ENCODE measurements at places on chromosomes 5 and 9. TPM values are rescaled to one million over a fixed set of nuclear protein-coding genes. Genes with fewer than 3 reads are reported as not detected.

Gene DMRT3
- 0.53 TPM for total RNA-seq

Gene PLPPR1
- 12.2 TPM for total RNA-seq

Gene NPR3
- 0.89 TPM for total RNA-seq

Gene ZDHHC11
- total RNA-seq, result 47.6 TPM

Gene FGF18
- total RNA-seq, result 2.3 TPM

DNA sequence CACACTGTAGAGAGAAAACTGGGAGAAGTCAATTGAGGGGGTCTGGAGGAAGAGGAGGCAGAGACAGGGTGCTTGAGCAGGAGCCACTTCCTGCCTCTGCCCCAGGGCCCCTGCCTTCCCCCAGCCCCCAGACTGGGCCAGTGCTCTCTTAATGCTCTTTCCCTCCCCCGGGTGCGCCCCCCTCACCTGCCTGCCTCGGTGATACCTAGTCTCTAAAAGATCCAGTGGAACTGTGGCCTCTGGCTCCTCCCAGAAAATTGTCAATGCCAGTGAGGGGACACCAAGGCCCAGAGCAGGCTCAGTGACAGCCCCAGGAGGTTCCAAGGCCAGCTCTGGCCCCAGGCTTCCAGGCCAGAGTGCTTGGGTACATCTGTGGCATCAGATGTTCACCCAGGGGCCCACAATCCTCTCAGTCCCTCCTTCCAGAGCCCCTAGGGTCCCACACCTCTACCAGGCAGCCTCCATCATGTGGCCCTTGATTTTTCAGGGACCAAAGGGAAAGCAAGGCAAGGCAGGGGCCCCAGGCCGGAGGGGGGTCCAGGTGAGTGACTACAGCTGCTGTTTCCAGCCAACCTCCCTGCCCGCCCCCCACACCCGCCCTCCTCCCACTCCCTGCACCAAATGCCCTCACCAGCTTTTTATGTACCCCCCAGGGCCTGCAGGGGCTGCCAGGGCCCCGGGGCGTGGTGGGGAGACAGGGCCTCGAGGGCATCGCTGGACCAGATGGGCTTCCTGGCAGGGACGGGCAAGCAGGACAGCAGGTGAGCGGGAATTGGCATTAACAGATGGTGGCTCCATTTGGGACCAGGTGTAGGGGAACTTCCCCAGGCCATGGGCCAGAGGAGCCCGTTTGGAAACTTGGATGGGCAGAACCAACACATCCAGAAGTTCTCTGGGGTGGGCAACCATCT lies 33.1 kb upstream of the ORM1 start:
- peaks cover 37% of the 10 kb centered on the region for H3K36me3 ChIP-seq
- no peak for DNase-seq
- H3K4me3 ChIP-seq, result no peak overlapping the region
- no peaks in the 10 kb centered on the region for H3K27me3 ChIP-seq

DNA sequence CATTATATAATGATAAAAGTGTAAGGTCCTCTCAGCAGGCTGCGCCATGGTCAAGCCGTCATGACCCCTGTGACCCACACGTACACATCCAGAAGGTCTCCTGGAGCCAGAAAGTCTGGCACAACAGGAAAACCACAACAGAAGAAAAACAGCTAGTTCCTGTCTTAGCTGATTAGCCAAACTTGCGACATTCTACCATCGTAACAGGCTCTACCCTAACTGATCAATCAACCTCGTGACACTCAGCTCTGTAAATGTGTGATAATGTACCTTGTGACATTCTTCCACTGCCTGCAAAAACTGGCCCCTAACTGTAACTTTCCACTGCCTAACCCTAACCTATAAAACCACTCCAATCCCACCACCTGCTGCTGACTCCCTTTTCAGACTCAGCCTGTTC lies 316.4 kb upstream of the TUSC1 start:
- peaks cover 1% of the 10 kb centered on the region for H3K36me3 ChIP-seq
- no peak for DNase-seq
- peaks cover under 1% of the 10 kb centered on the region for H3K4me1 ChIP-seq
- H3K4me3 ChIP-seq, result no peak overlapping the region
- no peaks in the 10 kb centered on the region for H3K27me3 ChIP-seq
- H3K27ac ChIP-seq, result no peak overlapping the region

DNA sequence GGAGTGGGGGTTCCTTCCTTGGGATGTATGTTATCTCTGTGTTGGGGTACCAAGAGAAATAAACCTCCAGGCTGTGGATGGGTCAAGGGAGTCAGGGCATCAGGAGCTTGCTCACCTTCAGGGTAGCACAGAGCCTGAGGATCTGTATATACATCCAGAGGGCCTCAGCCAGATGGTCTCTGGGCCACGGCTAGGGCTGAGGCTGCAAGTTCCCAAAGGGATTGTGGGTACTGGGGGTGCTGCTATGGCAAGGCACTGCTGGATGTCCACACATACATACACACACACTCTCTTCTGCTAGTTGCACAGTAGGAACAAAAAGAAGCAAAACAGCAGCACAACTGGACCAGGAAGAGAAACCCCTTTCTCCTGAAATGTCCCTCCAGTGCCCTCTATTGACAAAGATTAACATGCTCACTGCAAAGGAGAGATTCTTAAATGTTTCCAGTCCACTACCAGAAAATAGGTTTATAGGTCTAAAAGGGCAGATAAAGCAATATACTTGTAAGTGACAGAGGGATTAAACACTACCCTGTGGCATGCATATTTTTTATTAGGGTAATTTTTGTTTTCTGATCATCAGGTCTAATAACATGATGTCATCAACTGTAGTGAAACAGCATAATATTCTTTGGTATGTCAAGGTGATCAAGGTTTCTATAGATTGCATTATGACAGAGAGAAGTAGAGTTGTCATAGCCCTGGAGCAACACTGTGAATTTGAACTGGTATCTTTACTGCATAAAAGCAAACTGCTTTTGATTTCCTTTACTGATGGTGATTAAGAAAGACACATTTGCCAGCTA lies 56.3 kb upstream of the KCNN2 start:
- H3K27ac ChIP-seq, result no peak overlapping the region
- no peaks in the 10 kb centered on the region for H3K27me3 ChIP-seq
- H3K4me3 ChIP-seq, result no peak overlapping the region
- H3K4me1 ChIP-seq, result no peaks in the 10 kb centered on the region

DNA sequence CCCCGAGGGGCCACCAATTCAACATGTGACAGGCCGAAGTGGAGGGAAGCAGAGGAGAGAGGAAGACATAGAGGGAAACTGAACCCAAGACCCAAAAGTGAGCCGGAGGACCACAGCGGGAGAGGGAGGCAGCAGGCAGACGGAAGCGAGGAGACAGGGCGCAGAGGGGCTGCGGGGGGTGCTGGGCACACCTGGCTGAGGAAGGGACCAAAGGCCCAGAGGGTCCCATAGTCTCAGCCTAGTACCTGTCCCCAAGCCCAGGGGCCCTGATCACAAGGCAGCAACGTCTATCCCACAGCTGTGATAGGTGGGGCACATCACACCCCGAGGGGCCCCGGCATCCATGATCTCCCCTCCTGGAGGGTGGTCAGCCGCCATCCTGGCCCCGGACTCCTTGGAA lies 7.1 kb upstream of the RALGDS start:
- peaks cover 1% of the 10 kb centered on the region for H3K36me3 ChIP-seq
- H3K4me1 ChIP-seq, result peaks cover 11% of the 10 kb centered on the region
- no peaks in the 10 kb centered on the region for H3K27me3 ChIP-seq
- DNase-seq, result no peak
- H3K4me3 ChIP-seq, result no peak overlapping the region
- H3K27ac ChIP-seq, result no peak overlapping the region

GRCh38 chr5:68673106-68673822 lies 420.6 kb upstream of the SLC30A5 start:
- H3K4me3 ChIP-seq, result no peak overlapping the region
- H3K36me3 ChIP-seq, result no peaks in the 10 kb centered on the region

- H3K36me3 ChIP-seq, result peaks cover 27% of the 10 kb centered on the region
- H3K4me1 ChIP-seq, result peaks cover 18% of the 10 kb centered on the region
- no peaks in the 10 kb centered on the region for H3K27me3 ChIP-seq
- H3K27ac ChIP-seq, result peak overlapping the region; percentile 97
These were observed 652 bp upstream of the TMEM161B start for GRCh38 chr5:88269222-88269771.

DNA sequence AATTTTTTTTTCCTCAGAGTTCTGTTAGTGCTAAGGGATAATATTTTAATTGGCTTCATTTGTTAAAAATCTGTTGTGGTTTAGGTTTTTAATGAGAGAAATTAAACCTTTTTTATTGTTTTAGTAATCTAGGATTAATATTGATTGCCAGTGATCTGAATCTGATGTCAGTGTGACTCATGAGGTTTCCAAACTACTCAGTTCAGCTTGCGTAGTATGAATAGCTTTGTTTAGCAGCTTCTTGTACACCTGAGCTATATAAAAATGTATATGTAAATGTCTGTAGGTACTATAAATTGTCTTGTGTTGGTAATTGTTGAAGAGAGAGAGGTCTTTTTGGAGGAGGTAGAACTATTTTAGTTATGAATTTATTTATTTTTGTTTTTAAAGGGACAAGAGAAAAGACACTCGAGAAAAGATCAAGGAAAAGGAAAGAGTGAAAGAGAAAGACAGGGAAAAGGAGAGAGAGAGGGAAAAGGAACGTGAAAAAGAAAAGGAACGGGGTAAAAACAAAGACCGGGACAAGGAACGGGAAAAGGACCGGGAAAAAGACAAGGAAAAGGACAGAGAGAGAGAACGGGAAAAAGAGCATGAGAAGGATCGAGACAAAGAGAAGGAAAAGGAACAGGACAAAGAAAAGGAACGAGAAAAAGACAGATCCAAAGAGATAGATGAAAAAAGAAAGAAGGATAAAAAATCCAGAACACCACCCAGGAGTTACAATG lies 26.3 kb downstream of the SREK1 start:
- peak overlapping the region; percentile 67 for H3K27ac ChIP-seq
- DNase-seq, result no peak

DNA sequence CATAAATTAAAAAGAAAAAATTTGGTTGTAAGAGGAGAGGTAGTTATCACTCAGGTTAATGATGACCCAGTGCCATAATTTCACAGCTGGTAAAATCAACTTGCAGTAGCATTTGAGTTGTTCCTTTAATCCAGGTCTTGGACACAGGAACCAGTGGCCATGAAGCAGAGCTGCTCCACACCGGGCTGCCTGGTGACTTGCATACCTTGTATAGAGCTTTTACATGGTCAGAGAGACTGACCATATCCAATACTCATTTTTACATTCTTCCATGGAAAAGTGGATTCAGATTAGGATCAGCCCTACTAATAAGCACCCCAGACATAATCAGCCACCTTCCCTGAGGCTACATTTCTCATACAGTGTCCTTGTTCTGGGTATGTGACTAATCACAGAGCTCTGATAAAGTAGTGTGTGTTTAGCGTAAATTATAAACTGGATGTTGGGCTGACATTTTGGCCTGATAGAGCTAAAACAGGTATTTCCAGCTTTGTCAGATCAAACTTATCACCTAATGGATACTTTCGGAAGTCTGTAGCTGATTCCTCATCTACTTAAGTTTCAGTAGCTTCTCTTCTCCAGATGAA lies 77.0 kb upstream of the ZSWIM6 start:
- DNase-seq, result no peak
- peaks cover 25% of the 10 kb centered on the region for H3K4me1 ChIP-seq
- H3K27me3 ChIP-seq, result no peaks in the 10 kb centered on the region
- H3K27ac ChIP-seq, result peak overlapping the region; percentile 77

- H3K36me3 ChIP-seq, result no peaks in the 10 kb centered on the region
- H3K4me3 ChIP-seq, result no peak overlapping the region
- no peak overlapping the region for H3K27ac ChIP-seq
These were observed 365.6 kb downstream of the MAN2A1 start for GRCh38 chr5:110055302-110055701.

- peaks cover 40% of the 10 kb centered on the region for H3K4me1 ChIP-seq
- H3K4me3 ChIP-seq, result peak overlapping the region; percentile 86
- H3K27ac ChIP-seq, result peak overlapping the region; percentile 93
- no peaks in the 10 kb centered on the region for H3K36me3 ChIP-seq
- peak; percentile 12 for DNase-seq
These were observed 142.6 kb downstream of the PBX3 start for GRCh38 chr9:125889476-125890419.

All from progenitor cell of endocrine pancreas (in vitro differentiated cells).